ENCODE measurements at places on chromosomes 7 and 10.

DNA sequence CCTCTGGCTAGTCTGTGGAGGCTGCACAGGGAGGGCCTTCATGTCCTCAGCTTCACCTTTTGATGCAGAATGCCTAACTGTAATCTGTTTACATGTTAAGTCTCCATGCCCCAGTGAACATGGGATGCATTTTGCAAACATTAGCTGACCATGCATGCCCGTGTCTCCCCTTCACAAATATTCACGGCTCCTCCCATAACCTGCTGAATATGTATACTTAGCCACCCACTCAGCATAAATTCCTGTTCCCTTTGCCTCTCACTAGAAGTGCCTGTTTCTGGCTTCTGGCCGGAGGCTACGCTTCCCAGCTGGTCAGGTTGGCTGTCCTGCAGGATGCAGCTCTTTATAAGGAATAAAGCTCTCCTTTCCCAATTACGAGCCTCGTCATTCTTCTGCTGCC, 552.7 kb downstream of the DNAJB6 start:
- no peak for DNase-seq

GRCh38 chr7:25481891-25482290, 253.6 kb upstream of the NPVF start:
- no peak for DNase-seq

GRCh38 chr7:133394369-133394768, 141.5 kb downstream of the EXOC4 start:
- no peak for DNase-seq

- no peak for DNase-seq
Observed at GRCh38 chr10:32376771-32377170, 29.8 kb upstream of the EPC1 start.

DNA sequence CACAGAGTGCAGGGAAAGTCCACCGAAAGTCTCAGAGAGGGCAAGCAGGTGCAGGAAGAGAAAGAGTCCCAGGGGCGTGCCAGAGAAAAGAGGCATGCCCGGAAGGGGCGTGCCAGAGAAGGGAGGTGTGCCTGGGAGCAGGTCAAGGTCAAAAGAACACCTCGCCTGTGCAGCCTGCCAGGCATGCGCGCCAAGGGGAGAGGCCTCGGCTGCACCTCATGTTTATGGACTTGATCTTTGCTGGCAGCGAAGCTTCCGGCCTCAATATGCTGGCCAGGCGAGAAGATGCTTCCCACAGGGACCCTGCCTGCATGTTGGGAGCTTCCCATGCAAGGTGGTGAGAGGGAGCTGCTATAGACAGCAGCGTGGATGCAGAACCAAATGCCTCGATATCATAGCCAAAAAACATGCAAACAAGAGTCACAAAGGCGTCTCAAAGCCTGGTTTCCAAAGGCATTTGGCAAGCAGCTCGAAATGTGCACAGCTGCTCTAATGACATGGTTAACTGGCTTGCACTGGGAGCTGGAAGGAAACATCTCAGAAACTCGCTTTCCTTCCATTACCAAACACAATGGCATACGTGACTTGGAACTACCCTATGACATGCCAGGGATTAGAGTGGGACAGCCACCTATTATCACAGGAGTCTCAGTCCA, 192.5 kb upstream of the PPP2R2D start:
- no peak for DNase-seq

GRCh38 chr7:111718886-111719285, 156.6 kb upstream of the IMMP2L start:
- no peak for DNase-seq

- no peak for DNase-seq
Observed at GRCh38 chr10:74153123-74153522, 2.1 kb downstream of the ADK start.

DNA sequence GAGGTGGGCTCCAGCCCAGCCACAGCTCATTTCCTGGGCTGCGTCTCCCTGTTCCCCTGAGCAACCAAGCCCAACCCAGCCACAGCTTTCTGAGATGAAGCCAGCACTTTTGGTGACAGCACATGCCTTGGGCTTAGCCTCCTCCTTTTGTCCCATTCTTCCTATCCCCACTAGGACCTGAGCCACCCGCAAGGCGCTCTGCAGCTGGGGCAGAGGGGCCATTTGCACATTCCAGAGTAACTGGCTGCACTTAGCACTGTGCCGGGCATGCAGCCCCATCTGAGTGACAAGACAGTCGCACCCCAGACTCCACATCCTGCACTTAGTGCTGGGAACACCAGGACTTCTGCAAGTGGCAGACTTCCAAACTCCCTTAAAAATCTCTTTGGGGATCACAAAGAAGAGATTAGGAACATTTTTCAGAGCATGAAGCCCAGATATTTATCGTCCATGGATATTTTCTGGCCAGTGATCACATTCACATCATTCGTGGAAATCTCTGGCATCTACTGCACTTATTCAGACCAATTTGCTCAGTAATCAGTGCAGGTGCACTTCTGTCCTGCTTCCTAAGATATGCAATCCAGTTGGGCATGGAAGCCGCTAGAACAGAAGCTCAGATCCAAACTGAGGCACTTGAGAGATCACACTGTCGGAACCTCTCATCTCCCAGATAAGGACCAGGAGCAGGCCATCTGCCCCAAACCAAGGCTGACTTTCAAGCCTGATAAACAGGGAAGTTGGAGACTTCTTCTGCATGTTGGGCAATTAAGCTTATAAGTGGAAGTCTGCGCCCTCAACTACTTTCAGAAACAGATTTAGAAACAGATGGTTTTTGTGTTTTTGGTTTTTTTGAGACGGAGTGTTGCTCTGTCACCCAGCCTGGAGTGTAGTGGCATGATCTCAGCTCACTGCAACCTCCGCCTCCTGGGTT, 26.4 kb downstream of the CHST15 start:
- DNase-seq: no peak

GRCh38 chr7:64485623-64486022, 77.2 kb downstream of the ZNF680 start:
- DNase-seq: no peak

- no peak for DNase-seq
Observed at GRCh38 chr7:11591055-11591633, 240.9 kb downstream of the THSD7A start.

- DNase-seq: no peak
Observed at GRCh38 chr7:108118959-108119358, 11.2 kb downstream of the LAMB4 start.

DNA sequence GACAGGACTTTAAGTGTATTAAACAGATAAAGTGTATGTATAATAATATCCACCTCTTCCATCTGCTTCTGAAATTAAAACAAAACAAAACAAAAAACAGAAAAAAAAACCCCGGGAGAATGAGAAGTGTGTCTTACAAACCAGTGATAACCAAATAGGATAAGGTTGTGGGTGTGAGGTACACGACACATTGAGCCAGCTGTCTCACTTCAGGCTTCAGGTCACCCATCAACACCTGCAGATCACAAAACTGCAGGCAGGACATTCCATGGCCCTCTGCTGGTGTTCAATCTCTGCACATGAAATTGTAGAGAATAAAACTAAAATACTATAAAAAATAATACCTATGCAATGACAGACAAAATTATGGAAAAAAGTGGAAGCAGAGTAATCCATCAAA, 339.9 kb downstream of the SFMBT2 start:
- no peak for DNase-seq

GRCh38 chr7:133003052-133003910, 78.6 kb downstream of the CHCHD3 start:
- DNase-seq: no peak

- no peak for DNase-seq
Observed at GRCh38 chr7:41754046-41754445, 51.2 kb upstream of the INHBA start.

GRCh38 chr10:33193057-33193700, 141.3 kb downstream of the NRP1 start:
- DNase-seq: peak; percentile 52

DNA sequence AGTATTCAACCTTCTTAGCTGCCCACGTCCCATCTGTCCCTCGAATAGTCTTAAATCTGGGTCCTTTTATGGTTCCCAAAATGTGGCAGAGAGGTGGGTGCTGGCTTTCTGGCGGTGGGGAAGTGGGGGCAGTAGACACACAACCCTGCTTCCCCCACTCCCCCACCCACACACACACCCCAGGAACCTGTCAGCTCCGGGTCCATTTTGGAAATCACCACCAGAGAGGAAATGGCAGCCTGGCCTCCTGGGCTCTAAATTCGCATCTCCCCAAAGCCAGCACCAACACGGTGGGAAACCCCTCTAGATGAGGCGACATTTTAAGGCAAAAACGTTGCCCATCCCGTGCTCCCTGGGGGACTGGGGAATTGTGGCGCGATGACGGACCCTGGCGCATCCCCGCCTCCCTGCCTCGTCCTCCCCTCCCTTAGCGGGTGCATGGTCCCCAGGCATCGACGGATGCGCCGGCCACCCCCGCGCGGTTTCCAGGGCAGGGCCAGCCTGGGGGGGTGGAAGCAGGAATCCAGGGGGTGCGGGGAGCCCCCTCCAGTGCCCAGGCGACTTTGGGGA, 702 bp downstream of the TMEM130 start:
- DNase-seq: peak; percentile 29

DNA sequence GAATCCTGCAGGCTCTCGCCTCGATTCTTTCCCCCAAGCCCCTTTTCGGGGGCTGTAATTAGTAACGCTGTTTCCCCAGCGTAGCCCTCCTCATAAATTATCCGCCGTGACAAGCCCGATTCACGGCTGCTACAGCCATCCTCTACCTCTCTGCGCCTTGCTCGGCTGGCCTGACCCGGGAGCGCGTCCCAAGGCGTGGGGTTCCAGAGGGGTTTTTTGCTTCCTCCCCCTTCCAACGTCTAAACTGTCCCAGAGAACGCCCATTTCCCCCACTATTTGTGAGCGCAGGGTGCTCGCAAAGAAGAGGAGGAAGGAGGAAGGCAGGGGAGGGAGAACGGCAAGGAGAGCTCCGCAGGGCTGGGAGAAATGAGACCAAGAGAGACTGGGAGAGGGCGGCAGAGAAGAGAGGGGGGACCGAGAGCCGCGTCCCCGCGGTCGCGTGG, 880 bp downstream of the HOXA5 start:
- no peak for DNase-seq

- no peak for DNase-seq
Observed at GRCh38 chr7:28301148-28301641, 111.1 kb upstream of the CREB5 start.

DNA sequence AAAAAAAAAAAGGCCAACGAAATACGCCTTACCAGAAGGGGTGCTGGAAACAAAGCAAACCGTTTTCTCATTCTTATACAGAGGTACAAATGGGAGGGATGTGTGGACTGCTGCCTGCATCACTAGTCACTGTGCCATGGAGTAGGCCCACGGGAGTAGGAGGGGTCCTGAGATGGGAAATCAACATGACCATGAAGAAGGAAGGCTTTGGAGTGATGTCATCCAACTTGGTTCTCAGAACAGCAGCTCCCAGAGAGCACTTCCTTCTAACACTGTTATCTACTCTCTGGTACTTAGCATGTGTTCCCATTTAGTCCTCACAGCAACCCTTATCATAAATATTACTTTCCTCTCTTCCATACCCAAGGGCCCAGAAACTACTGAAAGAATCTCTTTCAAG, 60.0 kb upstream of the LRGUK start:
- DNase-seq: no peak

- no peak for DNase-seq
Observed at GRCh38 chr7:155477476-155477875, 19.5 kb downstream of the EN2 start.

DNA sequence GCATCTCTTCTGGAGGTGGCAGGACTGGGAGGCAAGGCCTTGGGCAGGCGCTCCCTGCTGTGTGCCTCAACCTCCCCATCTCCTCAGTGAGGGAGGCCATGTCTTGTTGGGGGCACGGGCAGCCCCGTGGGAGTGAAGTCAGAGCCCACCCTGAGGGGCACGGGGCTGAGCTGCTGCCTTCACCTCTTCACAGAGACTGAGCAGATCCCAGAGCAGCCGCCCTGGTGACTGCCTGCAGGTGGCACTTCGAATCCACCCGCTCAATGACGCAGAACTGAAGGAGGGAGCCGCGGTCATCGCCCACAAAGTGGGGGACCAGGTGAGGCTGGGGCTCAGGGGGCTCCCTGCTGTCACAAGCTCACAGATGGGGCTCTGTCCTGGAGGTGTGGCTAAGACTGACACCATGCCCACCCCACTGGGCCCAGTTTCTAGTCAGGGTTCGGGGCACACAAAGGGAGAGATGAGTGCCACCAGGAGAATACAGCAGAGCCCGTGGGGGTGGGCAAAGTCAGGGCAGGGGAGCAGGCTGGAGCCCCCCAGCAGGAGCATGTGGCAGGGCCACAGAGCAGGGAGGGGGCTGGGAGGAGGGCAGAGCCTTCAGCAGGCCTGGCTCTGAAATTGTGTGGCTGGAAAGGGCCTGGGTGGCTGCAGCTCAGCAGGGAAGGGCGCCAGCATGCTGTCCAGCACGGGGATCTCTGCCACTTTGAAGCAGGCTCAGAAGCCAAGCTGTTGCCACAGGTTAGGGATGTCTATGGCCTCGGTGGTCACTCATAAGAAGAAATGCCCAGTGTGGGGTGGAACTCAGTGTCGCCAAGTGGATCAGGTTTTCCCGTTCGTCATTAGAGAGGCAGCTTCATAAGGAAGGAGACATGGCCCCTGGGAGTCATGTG, 18.8 kb upstream of the CHST12 start:
- no peak for DNase-seq

DNA sequence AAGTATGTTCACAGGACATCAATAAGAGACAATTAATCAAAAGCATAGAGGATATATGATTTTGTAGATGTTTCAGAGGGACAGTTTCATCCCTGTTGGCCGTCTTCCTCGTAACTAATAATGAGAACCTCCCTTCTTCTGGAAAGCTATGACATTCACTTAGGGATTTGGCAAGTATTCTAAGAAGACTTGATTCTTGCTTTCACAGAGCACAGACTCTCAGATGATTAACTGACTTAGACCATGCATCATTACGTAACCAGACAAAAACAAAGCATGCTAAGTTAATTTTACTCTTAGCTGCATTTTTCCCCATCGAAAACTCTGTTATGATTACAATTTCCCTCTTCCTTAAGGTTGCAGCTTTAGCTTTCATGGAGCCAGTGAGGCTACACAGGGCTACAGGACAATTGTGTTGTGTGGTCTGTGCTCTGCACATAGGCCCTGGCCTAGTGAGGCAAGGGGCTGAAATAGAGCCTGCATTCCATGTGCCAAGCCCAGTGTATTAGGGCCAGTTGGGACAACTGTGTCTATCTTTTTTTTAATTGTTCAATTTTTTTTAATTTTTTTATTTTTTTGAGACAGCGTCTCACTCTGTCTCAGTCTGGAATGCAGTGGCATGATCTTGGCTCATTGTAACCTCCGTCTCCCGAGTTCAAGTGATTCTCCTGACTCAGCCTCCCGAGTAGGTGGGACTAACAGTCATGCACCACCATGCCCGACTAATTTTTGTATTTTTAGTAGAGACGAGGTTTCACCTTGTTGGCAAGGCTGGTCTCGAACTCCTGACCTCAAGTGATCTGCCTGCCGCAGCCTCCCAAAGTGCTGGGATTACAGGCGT, 105.3 kb downstream of the PLXDC2 start:
- DNase-seq: no peak

DNA sequence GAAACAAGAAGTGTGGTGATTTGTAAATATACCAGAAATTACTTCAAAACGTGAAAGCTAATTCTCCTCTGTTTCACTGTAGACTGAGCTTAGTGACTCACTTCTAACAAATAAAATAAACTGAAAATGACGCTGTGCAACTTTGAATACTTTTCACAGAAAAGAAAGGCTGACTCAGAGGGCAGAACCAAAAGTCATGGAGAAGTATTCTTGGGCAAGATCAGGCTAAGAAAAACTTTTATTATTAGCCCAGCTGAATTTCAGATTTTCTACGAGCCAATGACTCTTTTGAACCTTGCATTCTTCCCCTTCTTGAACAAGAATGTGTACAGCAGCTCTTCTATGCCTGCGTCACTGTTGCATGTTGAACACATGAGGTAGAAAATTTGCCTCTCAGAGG, 527.3 kb upstream of the GHITM start:
- no peak for DNase-seq

GRCh38 chr7:93147363-93147762, 822 bp downstream of the SAMD9L start:
- peak; percentile 32 for DNase-seq

Measured in activated naive CD8-positive, alpha-beta T cell treated with anti-CD3 and anti-CD28 coated beads, Interleukin-2, amount 10 ng/mL, durations not matched to agents 7 days and 5 days (primary cell).